CD8-positive, alpha-beta T cell (primary cell): ENCODE measurements at places on chromosomes 4 and X.

- DNase-seq = no peak
Measured at GRCh38 chr4:85587952-85588351, 113.0 kb downstream of the ARHGAP24 start.

DNA sequence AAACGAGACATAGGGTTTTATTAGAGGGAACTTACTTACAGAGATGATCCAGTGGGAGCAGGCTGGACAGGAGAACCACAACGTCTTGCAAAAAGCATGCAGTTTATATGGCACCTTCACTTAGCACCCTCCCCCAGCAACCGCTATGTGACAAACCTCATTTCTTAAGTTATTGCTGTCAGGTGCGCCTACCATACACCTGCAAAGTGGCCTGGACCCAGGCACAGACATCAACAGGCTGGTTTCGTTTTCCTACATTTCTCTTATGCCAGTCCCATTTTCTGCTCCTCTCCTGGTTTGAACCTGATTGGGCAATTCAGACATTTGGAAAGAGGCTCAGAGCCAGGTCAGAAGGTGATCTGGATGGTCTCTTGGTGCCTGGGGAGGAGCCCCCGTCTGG, 18.3 kb downstream of the RTL5 start:
- DNase-seq = no peak

GRCh38 chr4:1612278-1613098, 71.6 kb downstream of the FAM53A start:
- DNase-seq = no peak

- peak; percentile 37 for DNase-seq
Measured at GRCh38 chrX:46626566-46626965, 53.0 kb downstream of the CHST7 start.

- peak; percentile 26 for DNase-seq
Measured at GRCh38 chrX:118974088-118974907, at the start of gene LONRF3. Gene LONRF3, plus strand, starts transcription at chrX:118974618. Its CDS starts 163 bp downstream, at chrX:118974781.

- peak; percentile 7 for DNase-seq
Measured at GRCh38 chr4:70802928-70803580, 36.6 kb downstream of the GRSF1 start.

GRCh38 chrX:39736216-39737211, 361.2 kb downstream of the BCOR start:
- DNase-seq = no peak

DNA sequence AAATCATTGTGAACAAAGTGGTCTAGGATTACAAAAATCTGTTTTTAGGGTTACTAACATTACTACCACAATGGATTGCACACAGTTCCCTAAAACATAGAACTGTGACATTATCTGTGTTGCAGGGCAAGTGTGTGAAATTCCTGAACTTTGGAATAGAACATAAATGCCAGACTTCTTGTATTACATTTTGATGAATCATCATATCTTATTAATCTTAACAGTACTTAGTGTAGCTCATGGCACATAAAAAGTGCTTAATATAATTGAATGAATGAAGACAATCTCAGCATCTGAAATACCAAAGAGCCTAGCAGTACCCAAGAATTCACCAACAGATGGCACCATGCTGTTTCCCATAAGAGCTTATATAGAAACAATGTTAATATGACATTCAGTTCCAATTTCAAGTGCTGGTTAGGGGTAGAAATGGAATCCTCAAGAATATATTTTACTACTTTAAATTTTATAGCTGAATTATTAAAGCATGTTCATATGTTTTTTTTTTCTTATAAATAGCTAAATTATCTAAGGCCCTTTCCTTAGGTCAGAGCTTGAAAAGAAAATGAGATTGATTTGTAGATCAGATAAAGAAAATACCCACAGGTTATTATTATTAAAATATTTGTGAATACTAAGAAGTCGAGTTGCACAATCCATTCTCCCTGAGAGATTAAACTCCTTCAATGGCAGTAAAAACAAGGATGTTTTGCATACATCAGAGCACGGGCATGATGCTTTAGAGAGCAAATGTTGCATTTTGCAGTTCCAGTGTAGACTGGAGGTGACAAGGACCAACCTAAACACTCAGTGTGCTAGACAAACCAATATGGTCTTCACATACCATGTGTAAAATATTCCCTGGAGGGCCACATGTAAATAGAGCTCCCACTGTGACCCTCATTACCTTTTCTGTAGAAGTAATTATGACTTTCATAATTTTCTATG, 25.7 kb upstream of the SHISA3 start:
- peak; percentile 38 for DNase-seq

DNA sequence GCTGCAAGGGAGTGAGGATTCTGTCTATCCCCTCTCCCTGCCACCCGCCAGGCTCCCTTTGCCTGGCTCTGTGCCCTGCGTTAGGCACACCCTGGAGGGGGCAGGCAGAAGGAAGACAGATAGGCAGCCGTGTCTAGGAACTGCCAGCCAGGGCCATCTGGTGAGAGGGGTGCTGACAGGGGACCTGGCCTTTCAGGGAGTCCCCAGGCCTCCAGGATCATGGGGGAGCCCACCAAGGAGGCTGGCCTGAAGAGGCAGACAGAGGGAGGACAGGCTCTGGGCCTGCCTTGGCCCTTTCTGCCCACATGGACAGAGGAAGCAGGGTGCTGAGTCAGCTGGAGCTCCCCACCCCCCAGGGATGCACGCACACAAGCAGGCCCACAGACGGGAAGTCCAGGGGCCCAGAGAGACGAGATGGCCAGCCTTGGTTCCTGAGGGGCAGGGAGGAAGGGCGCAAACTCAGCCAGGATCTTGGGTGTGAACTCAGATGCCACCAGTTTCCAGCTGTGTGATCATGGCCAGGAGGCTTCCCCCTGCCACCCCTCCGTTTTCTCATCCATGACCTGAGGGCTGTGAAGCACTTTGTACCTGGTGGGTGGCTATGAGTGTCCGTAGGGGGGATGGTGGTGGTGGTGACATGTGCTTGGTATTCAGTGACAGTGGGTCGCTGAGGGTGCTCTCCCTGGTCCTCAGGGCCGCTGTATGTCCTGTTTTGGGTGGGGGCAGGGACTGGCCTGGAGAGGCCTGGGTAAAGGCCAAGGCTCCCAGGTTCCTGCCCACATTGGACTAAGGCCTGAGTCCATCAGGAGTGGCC, 1.8 kb downstream of the SH3BP2 start:
- peak; percentile 39 for DNase-seq

DNA sequence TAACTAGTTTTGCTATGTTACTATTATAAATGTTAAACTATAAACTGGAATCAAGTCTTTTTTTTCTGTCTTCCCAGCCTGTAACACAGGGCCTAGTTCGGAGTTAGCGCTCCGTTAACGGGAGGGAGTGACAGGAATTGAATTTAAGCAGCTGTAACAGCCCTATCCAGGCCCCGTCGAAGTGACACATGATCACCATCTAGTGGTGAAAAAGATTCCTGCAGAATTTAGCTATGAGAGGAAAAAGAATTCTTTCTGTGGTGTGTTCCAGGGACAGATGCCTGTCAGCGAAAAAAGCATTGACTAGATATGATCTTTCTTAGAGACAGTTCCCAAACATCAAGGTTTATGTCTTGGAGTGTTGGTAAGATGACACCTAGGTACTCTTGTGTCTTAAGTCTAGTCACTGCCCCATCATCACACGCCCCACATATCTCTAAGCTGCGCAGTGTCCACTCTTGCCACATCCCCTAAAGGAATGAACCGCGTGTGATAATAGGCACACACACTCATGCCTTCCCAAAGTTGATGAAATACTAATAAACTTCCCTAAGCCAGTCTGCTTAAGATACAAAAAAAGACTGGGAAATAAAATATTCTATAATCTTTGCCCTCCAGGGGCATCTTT, 2.1 kb downstream of the GAB3 start:
- DNase-seq = peak; percentile 40

GRCh38 chr4:33725861-33726260, 2518.5 kb downstream of the ARAP2 start:
- DNase-seq = no peak

DNA sequence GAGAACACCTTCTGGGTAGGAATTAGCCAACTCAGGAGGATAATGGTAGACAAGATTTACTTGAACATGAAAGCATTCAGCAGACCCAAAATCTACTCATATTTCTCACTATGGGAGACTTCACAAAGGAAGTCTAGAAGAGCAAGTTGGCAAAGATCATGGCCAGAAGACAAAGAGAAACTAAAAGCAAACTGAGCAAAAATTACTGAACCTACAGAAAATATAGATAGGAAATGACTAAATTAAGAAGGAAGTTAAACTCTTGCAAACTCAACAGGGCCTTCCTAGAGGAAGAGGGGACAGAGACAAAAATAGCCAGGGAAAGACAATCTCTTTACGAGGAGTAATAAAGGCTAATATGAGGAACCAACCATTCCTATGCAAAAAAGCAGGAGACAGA, 18.7 kb downstream of the CORIN start:
- no peak for DNase-seq

- no peak for DNase-seq
Measured at GRCh38 chr4:11116940-11117339, 311.8 kb downstream of the HS3ST1 start.

- no peak for DNase-seq
Measured at GRCh38 chrX:6946168-6946567, 201.3 kb upstream of the STS start.

- no peak for DNase-seq
Measured at GRCh38 chrX:17081511-17081910, 135.1 kb downstream of the REPS2 start.

- no peak for DNase-seq
Measured at GRCh38 chrX:47637546-47638195, 7.9 kb upstream of the CFP start.

- no peak for DNase-seq
Measured at GRCh38 chr4:53608649-53609048, 17.4 kb upstream of the LNX1 start.

DNA sequence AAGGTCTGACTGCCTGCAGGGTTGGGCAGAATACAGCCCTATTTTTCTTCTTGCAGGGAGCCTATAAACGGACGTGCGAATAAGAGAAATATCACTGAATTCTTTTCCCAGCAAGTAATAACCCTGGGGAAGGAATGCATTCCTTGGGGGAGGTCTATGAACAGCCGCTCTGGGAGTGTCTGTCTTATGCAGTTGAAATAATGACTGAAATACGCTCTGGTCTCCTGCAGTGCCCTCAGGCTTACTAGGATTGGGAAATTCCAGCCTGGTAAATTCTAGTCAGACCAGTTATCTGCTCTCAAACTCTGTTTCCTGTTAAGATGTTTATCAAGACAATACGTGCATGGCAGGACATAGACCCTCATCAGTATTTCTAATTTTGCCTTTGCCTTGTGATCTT, 72.1 kb upstream of the FAM241A start:
- DNase-seq = no peak

DNA sequence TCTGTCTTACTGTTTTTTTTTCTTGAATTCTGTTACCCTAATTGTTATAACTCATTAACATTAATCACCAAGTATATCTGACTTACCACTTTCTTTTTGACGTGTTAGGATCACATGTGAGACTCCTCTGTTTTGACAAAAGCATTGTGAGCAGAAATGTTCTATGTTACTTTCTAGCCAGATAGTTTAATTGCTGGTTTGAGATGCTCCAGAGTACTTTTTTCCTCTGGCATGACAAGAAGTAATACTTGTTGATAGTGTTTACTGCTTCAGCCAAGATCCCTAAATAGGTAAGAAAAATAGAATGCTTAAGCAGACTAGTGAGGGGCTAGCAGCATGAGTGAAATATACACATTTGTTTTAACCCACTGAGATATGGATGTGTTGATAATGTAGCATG, 303.9 kb upstream of the PABPC4L start:
- DNase-seq = no peak

GRCh38 chr4:120132935-120133334, 66.3 kb upstream of the MAD2L1 start:
- DNase-seq = no peak
